ENCODE measurements at places on chromosomes 6 and 20.

DNA sequence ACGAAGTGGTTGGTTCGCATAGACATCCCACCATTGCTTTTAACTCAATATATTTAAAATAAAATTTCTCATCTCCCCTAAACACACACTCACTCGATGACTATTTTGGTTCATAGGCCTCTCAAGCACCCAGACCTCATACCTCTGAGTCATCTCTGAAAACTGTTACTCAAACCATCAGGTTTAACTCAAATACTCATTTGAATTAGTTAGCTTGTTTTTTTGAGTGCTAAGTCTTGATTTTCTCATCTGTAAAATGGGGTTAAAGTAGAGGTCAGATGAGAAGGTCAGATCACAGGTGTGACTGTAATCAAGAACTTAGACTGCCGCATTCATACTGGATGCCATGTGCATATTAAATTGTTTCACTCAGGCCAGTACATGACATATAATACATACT is 243.9 kb upstream of the TENT5A start:
- no peak for DNase-seq

GRCh38 chr6:82025271-82025670 is 222.3 kb downstream of the IBTK start:
- DNase-seq = no peak

DNA sequence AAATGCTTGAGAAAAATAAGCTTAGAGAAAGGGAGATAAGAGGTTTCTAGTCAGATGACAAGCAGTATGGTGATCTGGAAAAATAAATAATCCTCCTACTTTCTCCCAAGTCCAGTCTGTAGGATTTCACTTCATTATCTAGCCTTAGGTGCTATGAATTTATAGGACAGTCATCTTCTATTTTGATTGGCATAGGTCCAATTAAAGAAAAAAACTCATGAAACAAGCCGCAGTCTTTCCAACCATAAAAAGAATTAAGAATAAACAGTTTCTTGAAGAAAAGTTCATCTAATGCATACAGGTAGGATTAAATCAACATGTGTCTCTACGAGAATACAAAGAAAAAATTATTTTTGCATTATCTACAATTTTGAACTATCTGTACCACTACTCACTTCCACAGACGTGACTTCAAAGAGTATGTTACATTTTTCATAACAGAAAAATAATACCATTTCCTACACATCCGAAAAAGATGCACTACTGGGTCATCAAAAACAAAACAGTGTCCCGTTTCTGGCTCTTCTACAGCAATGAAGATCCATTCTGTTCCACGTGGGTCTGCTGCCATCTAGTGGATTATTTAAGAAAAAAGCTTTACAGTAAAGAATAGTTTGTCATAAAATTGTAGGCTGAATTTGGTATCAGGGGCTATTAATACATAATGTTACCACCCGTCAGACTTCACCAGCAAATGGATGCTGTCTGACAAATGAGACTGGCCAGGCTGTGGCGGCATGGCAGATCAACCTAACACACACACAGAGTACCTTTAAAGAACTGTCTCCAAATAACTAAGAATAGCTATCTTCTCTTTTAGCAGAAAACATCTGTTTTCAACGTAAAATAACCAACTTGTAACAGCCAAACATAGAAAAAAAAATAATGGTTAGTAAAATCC is 28.9 kb downstream of the STX7 start:
- peak; percentile 4 for DNase-seq

- no peak for DNase-seq
Measured at GRCh38 chr6:167125410-167125809, 2.5 kb downstream of the CCR6 start.

All from stimulated activated CD4-positive, alpha-beta T cell treated with anti-CD3 and anti-CD28 coated beads, Interleukin-1b, Interleukin-23, amount 100 ng/mL, for 1 hour (primary cell).